ENCODE measurements at places on chromosomes 5 and 9.

GRCh38 chr5:92879806-92880543, 701.0 kb downstream of the NR2F1-AS1 start:
- no peak for DNase-seq

- DNase-seq: no peak
Observed at GRCh38 chr5:60503771-60504170, 196.2 kb downstream of the DEPDC1B start.

- no peak for DNase-seq
Observed at GRCh38 chr9:125650271-125650737, 56.7 kb downstream of the MAPKAP1 start.

GRCh38 chr9:120442308-120442995, 137.5 kb downstream of the CDK5RAP2 start:
- DNase-seq: no peak

GRCh38 chr5:149317281-149318048, 27.8 kb upstream of the GRPEL2 start:
- no peak for DNase-seq

DNA sequence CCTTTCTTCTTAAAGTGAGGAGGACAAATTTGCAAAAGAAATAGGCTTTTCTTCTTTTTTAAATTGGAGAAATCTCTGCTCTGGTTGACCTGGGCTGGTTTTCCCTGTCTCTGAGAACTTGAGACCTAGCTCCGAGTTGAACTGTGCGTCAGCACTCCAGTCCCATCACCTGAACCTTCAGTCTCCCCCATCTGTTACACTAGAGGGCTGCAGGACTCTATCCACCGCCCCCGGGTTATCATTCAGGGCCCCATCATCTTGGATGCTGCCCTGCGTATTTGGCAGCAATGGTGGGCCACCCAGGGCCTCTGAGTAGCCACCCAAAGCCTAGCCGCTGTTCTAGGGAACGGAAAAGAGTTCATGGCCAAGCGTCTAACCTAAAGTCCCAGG, 2.5 kb downstream of the FOXE1 start:
- no peak for DNase-seq

- no peak for DNase-seq
Observed at GRCh38 chr9:81408951-81409350, 280.4 kb downstream of the TLE1 start.

DNA sequence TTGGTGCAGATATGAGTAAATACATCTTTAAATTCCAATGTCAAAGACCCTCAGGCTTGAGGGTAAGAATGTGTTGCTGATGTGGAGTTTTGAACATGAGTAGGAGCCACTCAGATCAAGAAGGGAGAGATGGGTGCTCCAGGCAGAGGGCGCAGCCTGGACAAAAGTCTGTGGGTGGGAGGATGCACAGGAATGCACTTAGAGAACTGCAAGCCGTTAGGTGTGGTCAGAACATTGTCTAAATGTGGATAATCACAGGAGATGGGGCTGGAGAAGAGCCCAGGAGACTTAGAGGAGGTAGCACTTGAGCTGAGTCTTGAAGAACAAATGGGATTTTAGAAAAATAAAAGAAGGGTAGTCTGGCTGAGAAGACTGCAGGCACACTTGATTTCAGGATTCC, 255.5 kb downstream of the PAPPA start:
- DNase-seq: no peak

Data from renal cortex interstitium (tissue), 15 donors.